ENCODE measurements at places on chromosomes 7 and 10. TPM values are rescaled to one million over a fixed set of nuclear protein-coding genes. Genes with fewer than 3 reads are reported as not detected.

CCL24 gene
- not detected for total RNA-seq

CCDC3 gene
- total RNA-seq, result under 0.01 TPM

PDCD4 gene
- total RNA-seq, result 93.2 TPM

ADARB2 gene
- total RNA-seq, result 0.10 TPM

SLIT1 gene
- under 0.01 TPM for total RNA-seq

HYCC1 gene
- total RNA-seq, result 41.3 TPM

- no peak for DNase-seq
Measured at GRCh38 chr10:4685904-4686643, 139.9 kb upstream of the AKR1E2 start.

- DNase-seq, result no peak
Measured at GRCh38 chr7:147861058-147861716, 729.4 kb upstream of the C7orf33 start.

DNA sequence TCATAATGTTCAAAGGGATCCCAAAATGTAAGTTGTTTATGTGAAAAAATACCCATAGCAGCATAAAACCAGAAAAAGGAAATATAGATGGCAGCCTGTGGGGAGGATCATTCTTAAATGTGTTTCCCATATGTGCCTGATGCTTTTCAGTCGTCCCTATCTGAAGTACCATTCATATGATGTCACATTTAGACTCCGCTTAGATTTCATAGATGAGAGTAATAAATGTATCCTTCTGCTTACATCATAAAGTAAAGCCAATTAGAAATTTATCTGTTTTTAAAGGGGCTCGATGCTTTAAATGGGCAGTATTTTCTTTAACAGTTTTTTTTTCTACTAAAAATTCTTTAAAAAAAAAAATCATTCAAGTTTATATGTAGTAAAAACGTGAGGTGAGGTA is 136.1 kb downstream of the KAT6B start:
- no peak for DNase-seq

- DNase-seq, result peak; percentile 77
Measured at GRCh38 chr10:52895059-52895458, 122.5 kb upstream of the MBL2 start.

- DNase-seq, result no peak
Measured at GRCh38 chr10:35533565-35533964, 71.6 kb upstream of the GJD4 start.

- no peak for DNase-seq
Measured at GRCh38 chr10:107129000-107129399, 35.5 kb downstream of the SORCS1 start.

GRCh38 chr10:72242675-72243074 is 26.6 kb upstream of the ASCC1 start:
- DNase-seq, result peak; percentile 55

DNA sequence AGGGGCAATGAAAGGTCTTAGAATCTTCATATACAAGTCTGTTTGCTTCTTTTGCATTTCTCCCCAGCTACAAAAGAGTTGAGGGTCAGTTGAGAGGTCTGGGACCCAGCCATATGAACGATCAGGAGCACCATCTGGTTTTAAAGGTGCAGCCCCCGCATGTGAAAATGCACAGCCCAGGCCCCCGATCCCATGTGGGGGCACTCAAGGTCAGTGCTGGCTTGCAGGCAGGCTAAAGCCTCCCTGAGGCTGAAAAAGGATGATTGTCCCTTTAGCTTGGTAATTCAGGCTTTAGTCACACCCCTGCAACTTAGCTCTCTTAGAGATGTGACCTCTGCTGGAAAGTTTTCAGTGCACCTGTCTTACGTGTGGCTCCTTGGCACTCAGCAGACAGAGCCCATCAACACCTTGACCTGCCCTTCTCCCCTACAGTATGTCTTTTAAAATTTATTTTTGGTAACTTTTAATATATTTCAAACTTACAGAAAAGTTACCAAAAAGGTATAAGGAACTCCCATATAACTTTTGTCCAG is 80.1 kb upstream of the PDCD4 start:
- DNase-seq, result no peak

DNA sequence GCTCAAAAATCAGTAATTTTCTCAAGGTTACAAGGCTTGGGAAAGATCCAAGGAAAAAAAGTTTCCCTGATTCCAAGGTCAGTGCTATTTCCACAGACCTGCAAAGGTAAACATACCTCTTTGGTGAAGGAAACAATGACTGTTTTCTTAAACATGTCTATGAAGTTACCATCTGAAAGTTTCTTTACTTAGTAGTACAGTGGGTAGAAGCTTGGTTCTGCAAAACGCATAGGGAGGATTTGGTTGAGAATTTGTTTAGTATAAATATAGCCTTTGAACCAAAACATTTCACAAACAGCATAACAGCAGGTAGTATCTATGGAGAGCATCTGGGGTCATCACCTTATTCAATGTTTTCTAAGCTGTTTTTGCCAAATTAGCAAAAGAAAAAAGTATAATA is 169.6 kb downstream of the CCSER2 start:
- DNase-seq, result peak; percentile 29

DNA sequence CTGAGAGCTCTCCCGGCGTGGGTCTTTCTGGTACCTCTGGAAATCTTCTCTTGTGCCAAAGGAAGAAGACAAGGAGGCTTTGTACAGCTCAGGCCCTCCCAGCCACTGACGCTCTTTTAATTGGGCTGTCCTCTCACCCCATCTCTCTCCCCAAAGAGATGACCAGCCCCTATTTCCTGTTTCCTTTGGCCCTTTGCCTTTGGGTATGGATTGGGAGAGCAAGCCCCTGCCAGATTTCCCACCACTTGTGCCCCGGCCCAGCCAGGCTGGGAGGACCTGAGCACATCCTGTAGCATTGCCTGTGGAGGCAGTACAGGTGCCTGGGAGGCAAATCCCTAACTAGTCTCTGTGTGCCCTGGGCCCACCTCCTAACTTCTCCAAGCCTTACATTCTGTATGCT is 5.7 kb upstream of the PLAC9 start:
- no peak for DNase-seq

DNA sequence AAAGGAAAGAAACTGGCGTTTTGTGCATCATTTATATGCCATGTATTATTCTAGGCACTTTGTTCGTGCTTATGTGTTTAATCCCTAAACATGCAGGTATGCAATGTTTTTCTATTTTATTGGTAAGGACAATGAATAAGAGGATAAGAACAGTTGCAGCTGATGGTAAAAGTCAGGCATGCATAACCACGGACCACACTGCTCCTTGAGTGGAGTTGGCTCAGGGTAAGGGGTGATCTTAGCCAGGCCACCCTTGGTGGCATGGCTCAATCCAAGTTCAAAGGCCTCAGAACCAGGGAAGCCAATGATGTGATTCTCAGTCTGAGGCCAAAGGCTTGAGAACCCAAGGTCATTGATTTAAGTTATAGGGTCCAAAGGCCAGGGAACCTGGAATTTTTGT is 1068.1 kb downstream of the NRG3 start:
- peak; percentile 19 for DNase-seq

GRCh38 chr10:34575882-34576281 is 239.2 kb downstream of the PARD3 start:
- peak; percentile 87 for DNase-seq

DNA sequence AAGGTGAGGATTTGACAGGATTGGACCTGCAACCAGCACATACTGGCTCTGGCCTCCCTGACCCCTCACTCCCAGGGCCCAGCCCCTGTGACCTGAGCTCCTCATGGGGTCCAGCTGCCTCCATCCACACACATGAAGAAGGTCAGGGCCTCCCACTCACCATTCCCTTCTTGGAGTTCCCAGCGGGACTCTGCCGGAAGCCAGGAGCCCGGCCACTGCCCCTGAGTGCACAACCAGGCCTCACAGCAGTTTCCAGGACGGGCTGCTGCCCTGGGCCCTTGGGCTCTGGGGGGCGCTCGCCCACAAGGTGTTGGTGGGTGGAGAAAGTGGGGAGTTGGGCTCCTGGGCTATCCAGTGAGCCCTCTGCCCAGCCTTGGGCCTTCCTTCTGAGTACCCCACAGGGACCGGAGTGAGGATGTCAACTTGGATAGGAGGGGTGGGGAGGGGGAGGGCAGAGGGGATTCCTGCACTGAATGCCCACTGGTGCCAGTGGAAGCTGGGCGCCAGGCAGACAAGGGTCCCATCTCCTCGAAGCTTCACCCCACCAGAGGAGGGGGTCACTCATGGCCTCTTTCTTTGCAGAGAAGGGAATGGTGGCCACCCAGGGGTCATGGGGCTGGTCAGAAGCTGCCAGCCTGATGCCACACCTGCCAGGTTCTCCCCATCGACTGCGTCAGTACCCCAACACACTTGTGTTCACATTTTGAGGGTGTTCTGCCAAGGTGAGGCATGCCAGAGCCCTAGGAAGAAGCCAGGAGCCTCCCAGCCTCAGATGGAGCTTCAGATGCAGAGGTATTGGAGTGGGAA is 115.3 kb downstream of the PTPN20 start:
- no peak for DNase-seq

GRCh38 chr7:25180946-25181345 is 47.3 kb downstream of the NPVF start:
- no peak for DNase-seq

- no peak for DNase-seq
Measured at GRCh38 chr7:100577507-100577906, 3.8 kb upstream of the SAP25 start.

Data from renal cortical epithelial cell (primary cell).